ENCODE measurements at places on chromosomes 7 and 10.

- ATAC-seq: no peak
Measured at GRCh38 chr7:83528925-83529423, 120.0 kb downstream of the SEMA3E start.

- no peak for ATAC-seq
Measured at GRCh38 chr7:47896809-47897423, 51.4 kb downstream of the PKD1L1 start.

GRCh38 chr7:98168181-98168903, 42.9 kb upstream of the BHLHA15 start:
- peak; percentile 87 for ATAC-seq

DNA sequence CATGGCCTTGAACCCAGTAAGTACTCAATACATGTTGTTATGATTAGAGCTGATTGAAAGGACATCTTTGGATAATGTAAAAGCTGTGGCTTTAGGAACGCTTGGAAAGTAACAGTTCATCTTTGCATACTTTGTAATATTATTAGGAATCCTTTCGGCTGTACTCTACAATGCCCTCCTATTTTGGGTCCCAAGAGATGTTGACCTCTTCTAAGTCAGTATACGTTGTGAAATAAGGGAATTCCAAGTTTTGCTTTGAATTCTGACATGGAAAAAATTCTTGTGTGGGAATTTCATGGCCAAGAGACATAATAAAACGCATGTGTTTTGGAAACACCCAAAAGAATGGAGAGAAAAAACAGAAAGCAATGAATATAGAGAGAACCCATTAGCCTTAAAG, 7.7 kb downstream of the AGR3 start:
- no peak for ATAC-seq

- ATAC-seq: no peak
Measured at GRCh38 chr10:117635826-117636225, 93.3 kb downstream of the EMX2 start.

DNA sequence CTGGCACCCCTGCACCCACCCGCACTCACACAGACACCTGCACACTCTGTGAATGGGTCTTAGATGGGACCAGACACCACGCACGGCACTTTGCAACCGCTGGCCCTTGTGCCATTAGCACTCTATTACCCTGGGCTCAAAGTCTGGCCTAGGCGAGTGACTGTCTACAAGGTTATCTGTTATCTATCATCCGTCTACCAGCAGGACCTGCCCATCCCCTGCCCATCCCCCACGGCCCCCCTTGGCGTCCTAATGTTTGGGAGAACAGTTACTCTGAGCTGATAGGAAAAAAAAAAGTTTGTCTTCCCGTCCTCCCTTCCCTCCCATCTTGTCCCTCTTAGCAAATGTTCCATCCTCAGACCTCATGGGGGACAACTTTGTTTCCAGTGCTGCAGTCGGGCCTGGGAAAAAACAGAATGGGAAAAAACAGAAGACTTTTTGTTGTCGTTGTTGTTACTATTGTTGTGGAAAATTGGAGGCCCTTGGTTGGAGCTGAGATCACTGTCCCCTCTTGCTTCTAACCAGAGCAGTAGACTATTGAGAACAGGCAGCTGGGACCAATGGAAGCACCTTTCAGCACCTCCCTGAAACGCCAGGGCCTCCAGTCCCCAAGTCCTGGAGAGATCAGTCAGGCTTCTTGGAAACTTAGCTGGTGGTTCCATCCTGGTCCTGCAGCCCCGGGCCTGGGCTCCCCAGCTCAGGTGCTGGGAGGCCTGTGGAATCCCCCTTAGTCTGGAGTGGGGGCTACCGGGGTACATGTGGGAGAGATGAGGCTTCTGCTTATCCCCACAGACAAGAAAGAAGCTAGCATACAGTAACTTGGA, 12.2 kb downstream of the UNCX start:
- no peak for ATAC-seq

DNA sequence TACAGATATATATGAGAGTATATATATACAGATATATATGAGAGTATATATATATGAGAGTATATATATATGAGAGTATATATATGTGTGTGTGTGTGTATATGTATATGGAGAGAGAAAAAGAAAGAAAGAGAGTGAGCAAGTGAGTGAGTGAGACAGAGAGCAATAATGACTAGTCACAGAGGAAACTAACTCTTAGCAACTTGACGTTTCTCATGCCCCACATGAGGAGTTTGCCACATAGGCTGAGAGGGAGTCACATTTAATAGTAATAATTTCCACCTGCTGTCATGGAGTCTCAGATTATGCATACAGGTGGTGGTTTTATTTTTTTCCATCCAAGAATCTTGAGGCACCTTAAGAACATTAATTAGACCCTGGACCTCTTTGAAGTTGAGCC, 199.9 kb downstream of the GATA3 start:
- no peak for ATAC-seq

DNA sequence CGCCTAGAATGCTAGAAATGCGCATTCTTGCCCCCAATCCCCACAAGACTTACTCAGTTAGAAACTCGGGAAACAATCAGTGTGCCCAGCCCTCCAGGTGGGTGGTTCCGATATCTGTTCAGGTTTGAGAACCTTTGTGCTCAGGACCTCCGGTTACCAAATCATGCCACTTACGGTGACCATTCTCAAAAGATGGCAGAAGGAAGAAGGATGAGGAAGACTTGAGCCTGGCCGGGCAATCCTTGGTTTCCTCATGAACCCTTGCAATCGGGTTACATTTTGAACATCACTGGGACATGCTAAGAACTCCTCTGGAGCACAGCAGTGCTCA, 52.1 kb downstream of the RBM17 start:
- no peak for ATAC-seq

DNA sequence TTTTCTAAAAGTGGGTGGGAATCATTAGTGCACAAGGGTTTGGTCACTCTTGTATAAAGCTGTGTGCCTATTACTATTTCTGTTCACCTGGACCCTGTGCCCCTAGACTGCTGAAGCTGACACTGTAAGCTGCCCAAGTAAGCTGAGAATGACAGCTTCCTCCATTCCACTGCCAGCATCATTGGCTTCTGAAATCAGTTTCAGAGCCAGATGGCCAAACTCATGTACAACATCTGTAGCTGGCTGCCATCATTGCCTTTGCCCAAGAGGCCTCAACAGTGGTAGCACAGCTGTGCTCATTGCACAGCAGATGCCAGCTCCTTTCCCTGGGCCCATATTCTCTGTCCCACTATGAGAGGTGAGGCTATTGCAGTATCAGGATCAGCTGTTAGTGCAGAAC, 165.7 kb downstream of the CPEB3 start:
- ATAC-seq: no peak

DNA sequence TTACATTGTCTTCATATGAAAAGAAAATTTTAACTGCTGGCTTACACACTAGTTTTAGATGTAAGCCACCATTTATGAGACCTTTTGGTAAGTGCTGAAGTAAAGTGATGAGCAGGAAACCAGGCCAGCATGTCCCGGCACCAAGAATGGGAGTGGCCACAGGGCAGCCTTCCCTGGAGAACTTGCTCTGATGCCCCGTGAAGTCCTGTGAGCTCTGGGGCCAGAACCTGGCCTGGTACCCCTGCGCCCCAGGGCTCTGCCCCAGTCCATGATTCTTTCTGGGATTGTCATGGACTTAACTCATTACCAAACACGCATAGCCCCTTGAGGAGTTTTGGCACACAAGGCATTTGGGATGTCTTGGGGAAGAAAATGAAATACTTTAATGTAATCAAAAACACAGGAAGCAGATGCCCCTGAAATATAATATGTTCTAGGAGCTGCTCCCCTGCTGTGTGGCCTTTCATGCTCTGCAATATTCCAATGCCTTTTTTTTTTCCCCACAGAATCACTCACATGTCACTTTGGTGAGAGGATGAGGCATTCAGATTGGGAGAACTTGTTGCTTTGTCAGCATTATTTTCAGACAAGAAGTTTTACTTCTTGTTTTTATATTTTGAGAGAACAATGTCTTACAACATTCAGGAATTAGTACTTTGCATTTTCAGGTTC, 53.1 kb upstream of the CXCL12 start:
- ATAC-seq: no peak

DNA sequence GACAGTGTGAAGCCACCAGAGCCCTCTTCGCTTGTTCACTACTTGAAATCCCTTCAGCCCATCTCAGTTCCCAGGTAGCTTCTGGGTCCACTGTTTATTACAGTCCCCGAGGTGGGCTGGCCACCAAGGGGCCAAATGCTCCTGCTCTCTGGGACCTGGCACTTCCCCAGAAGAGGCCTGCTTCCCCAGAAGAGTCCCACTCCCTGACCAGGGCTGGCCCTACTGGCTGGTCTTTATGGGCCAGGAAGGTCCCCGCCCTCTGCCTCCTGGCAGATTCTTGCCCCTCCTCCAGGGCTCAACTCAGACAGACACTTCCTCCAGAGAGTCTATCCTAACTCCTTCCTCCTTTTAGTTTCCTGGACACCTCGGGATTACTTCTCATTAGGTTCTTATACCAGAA, 70.7 kb upstream of the LRRC18 start:
- ATAC-seq: peak; percentile 39

DNA sequence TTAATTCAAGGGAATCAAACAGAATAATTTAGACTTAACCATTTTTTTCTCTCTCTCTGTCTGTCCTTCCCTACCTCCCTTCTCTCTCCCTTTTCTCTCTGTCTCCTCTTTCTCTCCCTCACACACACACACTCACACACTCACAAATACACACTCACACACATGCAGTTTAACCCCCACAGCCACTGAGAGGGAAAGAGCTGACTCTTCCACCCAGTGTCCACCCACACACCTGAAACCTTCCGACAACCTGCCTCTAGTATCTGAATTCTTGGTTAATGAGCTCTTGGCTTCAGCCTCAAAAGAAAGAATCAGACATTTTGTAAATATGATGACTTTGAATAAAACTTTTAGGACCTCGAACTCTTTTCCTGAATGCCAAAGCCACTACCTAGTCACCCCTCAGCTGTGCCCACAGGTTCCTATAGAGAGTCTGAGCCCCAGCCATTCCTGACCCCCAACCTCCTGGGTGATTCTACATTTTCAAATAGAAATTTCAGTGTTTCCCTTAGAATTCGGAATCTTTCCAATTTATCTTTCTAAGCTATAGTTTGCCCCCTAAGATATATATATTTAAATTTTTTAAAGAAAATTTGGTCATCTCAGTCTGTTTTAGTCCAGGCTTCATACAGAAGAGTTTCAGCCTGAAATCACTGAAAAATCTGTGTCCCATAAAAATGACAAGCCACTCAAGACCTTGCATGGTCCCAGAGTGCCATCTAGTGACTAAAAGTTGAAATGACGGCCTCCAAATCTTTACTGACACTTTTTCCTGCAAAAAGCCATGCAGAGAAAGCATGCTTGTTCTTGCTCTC, 202.8 kb downstream of the IPMK start:
- ATAC-seq: no peak

- no peak for ATAC-seq
Measured at GRCh38 chr10:79602953-79603352, 7.8 kb upstream of the SFTPA1 start.

- ATAC-seq: no peak
Measured at GRCh38 chr7:137993395-137993743, 8.5 kb downstream of the CREB3L2 start.

Measured in esophagus mucosa (tissue), 1 donor.